CD4-positive, alpha-beta T cell (primary cell): ENCODE measurements at places on chromosomes 16 and 17.

DNA sequence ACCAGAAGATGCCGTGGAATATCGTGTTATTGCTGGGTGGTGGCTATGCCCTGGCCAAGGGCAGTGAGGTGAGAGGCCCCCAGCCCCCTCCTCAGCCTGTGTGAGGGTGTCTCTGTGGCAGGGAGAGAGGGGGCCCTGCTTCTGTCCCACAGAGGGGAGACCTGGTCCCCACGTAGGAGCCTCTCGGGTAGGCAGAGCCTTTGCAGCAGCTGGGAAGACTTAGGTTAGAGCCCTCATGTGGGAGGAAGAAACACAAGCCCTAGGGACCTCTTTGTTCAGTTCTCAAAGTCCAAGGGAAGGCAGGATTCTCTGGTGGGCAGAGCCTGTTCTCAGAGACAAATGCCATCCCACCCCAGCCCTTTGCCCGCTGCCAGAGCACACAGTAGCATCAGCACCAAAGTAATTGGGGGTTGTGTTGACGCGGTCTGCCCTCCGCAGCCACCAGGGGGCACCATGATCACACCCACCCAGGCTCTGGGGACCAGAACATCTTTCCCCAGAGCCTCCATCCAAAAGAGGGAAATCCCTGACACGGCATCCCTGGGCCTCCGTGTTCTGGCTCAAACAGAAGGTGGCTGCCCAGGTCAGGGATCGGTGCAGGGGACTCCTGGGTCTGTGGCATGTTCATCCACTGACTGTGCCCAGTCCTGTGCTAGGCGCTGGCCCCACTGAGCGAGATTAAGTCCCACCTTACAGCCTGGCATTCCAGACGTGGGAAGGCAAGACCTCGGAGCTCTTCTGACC is 11.5 kb upstream of the FOXN1 start:
- DNase-seq, result peak; percentile 73

GRCh38 chr16:2717383-2718263 is 2.4 kb downstream of the PRSS27 start:
- no peak for DNase-seq

- no peak for DNase-seq
Measured at GRCh38 chr17:71111460-71111859, 942.1 kb downstream of the KCNJ2 start.

GRCh38 chr17:57343717-57344116 is 87.4 kb downstream of the MSI2 start:
- DNase-seq, result no peak

- no peak for DNase-seq
Measured at GRCh38 chr17:68052810-68053209, 17.3 kb downstream of the KPNA2 start.

GRCh38 chr16:85614338-85615013 is 1.4 kb downstream of the GSE1 start:
- DNase-seq, result no peak

GRCh38 chr17:43670645-43671030 is 8.9 kb upstream of the MEOX1 start:
- DNase-seq, result no peak

GRCh38 chr17:38967290-38967738 is at the start of gene FBXO47:
Gene FBXO47, minus strand, starts transcription at chr17:38967403. Its CDS starts 4,378 bp downstream, at chr17:38963025.
- DNase-seq, result peak; percentile 89

GRCh38 chr17:28622186-28622585 is 8.2 kb upstream of the RSKR start:
- no peak for DNase-seq

- DNase-seq, result no peak
Measured at GRCh38 chr16:78364556-78364880, 265.1 kb downstream of the WWOX start.
